ENCODE measurements at places on chromosomes 2 and 18.

DNA sequence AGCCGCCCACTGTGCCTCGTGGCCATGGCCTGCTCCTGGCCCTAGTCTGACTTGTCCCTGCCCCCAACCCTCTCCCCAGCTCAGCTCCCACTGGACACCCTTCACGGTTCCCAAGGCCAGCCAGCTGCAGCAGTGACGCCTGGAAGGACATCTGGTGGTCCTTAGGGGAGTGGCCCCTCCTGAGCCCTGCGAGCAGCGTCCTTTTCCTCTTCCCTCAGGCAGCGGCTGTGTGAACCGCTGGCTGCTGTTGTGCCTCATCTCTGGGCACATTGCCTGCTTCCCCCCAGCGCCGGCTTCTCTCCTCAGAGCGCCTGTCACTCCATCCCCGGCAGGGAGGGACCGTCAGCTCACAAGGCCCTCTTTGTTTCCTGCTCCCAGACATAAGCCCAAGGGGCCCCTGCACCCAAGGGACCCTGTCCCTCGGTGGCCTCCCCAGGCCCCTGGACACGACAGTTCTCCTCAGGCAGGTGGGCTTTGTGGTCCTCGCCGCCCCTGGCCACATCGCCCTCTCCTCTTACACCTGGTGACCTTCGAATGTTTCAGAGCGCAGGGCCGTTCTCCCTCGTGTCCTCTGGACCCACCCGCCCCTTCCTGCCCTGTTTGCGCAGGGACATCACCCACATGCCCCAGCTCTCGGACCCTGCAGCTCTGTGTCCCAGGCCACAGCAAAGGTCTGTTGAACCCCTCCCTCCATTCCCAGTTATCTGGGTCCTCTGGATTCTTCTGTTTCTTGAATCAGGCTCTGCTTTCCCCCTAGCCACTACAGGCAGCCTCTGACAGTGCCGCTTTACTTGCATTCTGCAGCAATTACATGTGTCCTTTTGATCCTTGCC lies 35.8 kb downstream of the ANO7 start:
- no peak for DNase-seq

DNA sequence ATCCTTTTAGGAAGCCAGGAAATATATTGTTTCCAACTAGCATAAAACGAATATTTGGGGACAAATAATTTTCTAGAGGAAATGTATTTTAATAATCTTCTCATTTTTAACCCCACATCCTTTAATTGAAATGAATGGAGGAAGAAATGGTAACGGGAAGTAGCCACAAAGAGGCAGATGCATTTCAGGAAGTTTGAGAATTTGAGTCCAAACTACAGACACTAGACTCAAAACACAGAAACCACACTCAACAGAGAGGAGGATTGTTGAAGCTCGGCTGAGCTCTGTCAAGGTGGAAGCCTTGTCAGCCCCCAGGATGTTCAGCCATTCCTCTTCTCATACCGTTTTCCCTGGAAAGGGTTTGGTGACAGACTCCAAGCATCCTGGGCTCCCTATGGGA lies 288.5 kb downstream of the NAPG start:
- no peak for DNase-seq

DNA sequence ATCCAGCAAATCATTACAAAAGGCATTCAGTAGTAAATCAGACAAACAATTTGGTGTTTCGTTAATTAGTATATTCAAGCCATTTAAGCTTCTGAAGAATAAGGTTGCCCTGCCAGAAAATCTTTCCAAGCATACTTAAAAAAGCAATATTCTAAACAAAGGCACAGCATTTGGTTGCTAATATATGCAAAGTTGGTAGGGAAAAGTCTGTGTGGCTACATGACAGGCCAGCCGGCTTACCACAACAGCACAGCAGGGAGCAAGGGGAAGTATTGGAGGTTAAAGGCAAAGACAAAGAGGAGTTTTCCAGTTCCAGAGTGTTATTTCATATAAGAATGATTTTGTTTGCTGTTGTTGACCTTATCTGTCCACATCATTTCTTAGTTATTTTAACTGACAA lies 282.3 kb downstream of the MBD5 start:
- no peak for DNase-seq

DNA sequence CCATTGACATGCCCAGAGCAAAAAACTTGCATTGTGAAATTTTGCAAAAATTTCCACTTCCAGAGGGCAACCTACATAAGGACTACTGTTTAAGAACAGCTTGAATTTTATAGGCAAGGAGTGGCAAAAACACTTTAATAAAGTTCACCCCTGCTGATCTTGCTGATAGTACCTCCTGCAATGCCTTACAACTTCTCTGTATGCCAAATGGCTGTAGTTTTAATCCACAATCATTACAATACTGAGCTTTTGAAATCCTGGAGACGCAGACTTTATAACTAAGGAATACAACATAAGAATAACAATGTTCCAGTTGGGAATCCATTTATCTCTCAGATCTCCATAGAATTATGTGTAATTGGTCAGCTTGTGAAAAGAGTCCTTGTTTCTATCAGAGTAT lies 247.5 kb downstream of the KCNJ3 start:
- no peak for DNase-seq

GRCh38 chr18:59906203-59906602 lies 6.4 kb downstream of the PMAIP1 start:
- DNase-seq, result no peak

- peak; percentile 22 for DNase-seq
Measured at GRCh38 chr18:35283923-35284794, 5.9 kb downstream of the ZSCAN30 start.

GRCh38 chr2:34037157-34037556 lies 438.1 kb upstream of the FAM98A start:
- no peak for DNase-seq

Measured in OCI-LY7 (cell line).